ENCODE measurements at places on chromosomes 16 and 17.

DNA sequence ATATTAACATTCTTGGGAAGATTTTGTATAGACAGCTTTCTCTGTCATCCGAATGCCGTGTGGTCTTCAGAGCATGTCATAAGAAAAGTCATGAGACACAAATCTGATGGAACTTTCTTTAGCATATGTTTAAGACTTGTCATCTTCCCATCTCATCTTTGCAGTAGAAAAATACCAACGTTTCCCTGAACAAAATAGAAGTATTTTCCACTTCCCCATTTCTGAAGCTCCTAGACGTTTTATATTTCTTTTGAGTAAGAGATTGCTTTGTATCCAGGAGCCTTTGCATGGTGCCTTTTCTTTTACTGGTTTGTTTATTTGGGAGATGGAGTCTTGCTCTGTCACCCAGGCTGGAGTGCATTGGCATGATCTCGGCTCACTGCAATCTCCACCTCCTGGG, 235.1 kb downstream of the PRKCA start:
- no peak for DNase-seq

DNA sequence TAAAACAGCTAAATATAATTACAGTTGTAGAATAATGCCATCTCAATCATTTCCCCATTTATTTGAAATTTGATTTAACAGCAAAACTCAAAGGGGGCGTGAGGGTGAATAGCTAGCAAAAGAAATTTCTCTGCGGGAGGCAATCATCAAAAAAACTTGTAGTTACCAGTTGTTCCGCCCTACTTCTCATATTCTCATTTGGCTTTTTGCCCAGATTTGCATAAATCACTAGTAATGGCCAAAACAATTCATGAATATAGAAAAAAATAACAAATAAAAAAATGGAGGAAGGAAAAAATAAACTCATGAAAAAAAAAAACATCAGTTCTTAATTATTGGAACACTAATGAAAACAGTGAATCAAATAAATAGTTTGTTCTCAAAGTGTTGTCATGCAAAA, 722.6 kb upstream of the KIF2B start:
- no peak for DNase-seq

DNA sequence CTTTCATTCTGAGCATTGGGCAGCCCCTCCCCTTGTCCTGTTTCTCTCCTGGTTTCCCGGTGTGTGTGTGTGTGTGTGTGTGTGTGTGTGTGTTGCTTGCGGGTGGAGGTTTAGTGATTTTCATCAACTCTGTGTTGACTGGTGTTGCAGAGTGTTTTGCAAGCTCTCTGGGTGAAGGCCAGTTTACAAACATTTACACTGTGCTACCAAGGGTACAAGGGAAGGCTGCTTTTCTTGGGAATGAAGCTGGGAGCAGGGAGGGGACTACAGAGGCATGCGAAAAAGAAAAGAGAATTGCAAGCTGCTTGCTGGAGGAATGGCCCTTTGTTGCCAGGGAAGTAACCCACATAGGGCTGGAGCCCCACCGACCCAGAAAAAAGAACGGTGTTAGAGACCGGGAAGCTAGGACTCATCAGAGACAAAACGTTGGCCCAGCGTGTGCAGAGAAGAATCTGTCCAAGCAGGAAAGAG, 29.6 kb downstream of the HS3ST3B1 start:
- no peak for DNase-seq

DNA sequence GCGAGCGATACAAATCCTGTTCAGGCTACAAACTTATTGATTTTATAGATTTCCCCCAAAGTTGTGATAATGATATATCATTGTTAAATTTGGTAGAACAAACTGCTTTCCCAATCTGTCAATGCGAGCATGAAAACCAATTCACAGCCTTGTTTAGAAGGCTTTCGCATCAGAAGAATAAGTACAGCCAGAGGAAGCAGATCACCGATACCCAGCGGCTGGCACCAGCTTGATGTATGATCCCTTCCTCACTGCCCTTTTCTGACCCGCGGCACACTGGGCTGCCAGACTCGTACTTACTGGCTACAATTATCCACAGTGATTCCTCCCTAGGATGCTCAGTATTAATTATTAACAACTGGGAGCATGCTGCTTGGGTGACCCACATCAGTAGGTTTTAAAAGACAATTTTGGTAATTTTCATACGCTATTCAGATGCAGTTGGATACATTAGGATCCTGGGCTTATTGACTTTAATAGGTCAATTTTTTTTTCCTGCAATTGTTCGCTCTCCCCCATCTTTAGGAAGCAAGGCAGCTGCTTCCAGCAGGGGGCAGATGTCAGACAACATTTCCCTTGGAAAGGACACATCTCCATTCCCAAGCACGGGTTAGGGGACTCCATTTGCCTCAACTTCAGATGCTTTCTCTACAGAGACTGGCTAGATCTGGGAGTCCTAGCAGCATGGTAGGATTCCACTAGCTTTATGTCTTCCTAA, 582.7 kb upstream of the PSMD7 start:
- DNase-seq: no peak

DNA sequence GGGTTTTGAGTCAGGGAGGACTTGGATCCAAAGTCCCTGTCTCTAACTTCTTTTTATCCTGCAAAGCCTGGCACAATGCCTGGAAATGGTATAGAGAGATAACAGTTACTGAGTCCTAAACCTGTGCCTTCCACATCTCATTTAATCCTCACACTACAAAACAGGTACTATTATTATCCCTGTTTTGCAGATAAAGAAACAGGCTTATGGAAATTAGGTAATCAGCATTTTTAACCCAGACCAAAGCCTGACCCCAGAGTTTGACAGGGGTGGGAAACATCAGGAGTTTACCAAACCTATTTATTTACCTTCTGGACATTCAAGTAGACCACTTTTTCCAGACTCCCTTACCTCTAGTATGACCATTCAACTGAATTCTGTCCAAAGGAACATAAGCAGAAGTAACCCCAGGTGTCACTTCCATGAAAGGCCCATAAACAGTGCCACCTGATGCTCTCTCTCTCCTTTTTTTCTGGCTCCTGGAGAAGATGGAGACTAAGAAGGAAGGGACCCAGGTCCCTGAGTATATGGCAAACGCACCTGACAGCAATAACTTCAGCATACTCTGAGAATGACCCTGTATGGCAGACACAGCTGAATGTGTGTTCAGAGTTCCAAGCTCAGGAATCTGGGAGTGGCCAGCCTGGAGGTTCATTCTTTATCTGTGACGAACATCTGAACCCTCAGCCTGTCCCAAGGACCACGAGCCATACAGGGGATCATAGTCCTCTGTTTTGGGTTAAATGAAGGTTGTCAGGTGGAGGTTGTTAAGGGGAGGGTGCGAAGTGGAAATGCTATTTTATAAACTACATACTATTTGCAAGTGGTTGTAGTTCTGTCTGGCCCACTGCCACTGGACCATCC, 62.7 kb downstream of the HLF start:
- no peak for DNase-seq

- DNase-seq: no peak
Measured at GRCh38 chr16:1432388-1433262, 1.7 kb downstream of the PERCC1 start.

GRCh38 chr17:76893623-76894334, 25.6 kb downstream of the MGAT5B start:
- no peak for DNase-seq

- DNase-seq: no peak
Measured at GRCh38 chr16:71746442-71747046, 22.0 kb upstream of the PHLPP2 start.

DNA sequence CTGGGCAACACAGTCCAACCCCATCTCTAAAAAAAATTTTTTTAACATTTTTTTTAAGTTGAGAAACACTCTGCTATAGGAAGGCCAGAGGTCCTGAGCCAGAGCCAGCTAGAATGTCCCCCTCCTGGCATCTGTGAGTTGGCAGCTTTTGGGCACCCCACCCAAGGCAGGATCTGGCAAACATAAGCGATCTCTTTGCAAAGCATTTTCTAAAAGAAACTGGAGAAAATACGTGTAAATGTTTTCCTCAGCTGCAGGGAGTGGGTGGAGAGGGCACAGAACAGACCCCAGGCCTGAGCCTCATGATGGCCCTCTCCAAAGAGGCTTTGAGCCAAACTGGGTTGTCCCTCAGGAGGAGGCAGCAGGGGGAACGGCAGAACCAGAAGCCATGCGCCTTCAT, 11.7 kb downstream of the CAVIN1 start:
- no peak for DNase-seq

DNA sequence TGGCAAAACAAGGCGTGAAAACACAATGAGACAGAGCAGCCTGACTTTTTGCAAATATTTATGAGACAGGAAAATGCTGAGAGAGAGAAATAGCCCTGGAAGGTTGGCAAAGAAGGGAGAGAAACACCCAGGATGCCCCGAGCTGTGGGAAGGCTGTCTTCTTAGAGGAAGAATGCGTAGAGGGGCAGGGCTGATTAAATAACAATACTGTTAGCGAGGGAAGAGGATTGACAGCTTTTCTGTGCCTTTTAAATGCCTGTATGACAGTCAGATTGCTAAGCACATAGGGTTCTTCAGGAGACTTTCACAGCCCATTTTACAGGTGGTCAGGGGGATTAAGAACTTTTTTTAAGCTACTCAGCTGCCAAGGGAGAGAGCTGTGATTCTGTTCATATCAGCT, 219.2 kb downstream of the SHISA9 start:
- no peak for DNase-seq

Data from stimulated activated CD8-positive, alpha-beta memory T cell treated with anti-CD3 and anti-CD28 coated beads, Interleukin-4, amount 100 ng/mL, for 1 hour (primary cell).